Mesendoderm (in vitro differentiated cells): ENCODE measurements at places on chromosomes 1 and 21.

- no peak for DNase-seq
Observed at GRCh38 chr1:65890201-65890843, 97.6 kb downstream of the PDE4B start.

DNA sequence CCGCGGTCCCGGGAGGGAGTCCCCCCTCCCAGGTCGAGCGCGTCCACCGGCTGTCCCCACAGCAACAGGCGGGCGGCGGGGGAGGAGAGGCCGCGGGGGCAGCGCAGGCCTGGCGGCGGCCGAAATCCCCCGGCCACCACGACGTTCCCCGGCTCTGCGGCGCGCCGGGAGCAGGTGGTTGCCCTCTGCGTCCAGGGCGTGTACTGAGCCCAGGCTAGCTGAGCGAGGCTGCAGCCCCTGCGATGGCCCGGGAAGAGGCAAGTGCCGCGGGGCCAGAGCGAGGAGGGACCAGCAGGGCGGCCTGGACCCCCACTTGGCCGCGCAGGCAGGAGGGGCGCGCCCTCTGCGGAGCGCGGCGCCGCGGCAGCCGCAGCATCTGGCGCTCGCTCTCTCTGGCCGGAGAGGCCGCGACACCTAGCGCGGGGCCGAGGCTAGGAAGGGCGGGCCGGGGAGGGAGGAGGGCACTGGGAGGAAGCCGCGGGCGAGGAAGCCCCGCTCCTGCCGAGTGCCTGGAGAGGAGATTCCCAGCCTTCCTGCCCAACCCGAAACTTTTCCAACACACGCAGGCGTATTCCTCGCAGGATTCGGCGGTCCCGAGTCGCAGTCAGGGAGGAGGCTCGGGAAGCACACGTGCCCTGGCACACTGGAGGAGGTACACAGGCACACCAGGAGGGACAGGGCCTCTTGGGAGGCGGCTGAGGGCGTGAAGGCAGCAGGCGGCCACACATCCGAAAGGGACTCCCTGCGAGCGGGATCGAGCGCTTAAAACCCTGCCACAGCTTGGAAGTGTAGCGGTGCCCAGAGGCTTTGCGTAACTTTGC, 4.9 kb upstream of the PROX1 start:
- DNase-seq = peak; percentile 84

DNA sequence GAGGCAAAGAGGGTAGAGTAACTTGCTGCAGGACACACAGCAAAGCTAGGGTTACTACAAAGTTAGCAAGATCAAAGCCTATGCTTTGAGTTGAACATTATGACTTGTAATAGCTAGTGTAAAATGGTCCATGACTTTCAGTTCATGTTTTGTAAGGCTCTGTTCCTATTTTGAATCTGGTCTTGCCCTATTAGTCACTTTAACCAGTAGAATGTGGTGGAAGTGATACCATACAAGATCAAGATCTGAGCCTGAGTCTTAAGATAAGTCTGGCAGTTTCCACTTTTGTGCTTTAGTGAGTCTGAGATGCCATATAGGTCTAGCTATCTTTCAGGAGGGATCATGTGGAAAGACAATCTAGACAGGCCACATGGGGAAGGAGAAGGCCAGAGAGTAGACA, 282.1 kb upstream of the BRINP3 start:
- DNase-seq = no peak

GRCh38 chr1:10899490-10900250, 103.2 kb upstream of the CASZ1 start:
- no peak for DNase-seq
